ENCODE measurements at places on chromosomes 7 and 10.

DNA sequence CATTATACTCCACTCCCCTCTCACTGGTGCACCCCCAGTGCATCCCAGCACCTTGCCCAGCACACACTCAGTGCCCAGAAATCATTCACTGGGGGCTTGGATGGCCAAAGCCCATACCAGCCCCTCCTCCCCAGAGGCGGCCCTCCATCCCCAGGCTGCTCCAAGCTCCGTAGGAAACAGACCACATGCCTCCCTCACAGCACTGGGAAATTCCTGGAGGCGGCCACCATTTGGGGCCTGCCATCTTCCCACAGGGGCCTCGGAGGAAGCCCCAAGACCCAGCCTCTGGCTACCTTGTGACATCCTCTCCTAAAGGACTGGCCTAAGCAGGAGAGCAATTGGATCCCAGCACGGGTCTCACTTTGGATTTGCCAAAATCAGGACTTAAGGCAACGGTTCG lies 49.7 kb downstream of the FOXL3 start:
- DNase-seq, result no peak

GRCh38 chr7:29987083-29987482 lies 2.5 kb downstream of the SCRN1 start:
- DNase-seq, result no peak

GRCh38 chr10:68997211-68997610 lies 8.6 kb downstream of the KIFBP start:
- DNase-seq, result no peak

GRCh38 chr7:37285706-37286453 lies 162.8 kb downstream of the ELMO1 start:
- DNase-seq, result no peak

GRCh38 chr10:96636551-96636950 lies 49.7 kb upstream of the TM9SF3 start:
- DNase-seq, result no peak

- no peak for DNase-seq
Observed at GRCh38 chr10:62860946-62861345, 44.8 kb upstream of the EGR2 start.

- peak; percentile 12 for DNase-seq
Observed at GRCh38 chr10:48505394-48506112, 99.3 kb downstream of the ARHGAP22 start.

DNA sequence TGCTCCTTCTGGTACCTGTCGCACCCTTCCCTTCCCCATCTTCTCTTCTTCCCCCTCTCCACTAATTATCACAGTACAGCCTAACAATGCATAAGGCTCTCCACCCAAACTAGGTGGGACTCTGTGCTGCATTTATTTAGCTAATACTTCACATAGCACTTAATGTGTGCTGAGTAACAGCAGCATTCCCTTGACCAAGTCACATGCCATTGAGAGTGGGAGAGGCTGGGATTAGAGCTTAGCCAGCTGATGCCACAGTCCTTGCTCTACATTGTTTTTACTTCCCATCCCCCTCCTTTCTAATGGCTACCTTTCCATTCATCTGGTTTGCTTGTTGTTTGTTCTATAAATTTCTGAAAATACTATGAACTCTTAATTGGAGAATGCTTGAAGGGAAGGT lies 426.9 kb downstream of the LRMDA start:
- no peak for DNase-seq

DNA sequence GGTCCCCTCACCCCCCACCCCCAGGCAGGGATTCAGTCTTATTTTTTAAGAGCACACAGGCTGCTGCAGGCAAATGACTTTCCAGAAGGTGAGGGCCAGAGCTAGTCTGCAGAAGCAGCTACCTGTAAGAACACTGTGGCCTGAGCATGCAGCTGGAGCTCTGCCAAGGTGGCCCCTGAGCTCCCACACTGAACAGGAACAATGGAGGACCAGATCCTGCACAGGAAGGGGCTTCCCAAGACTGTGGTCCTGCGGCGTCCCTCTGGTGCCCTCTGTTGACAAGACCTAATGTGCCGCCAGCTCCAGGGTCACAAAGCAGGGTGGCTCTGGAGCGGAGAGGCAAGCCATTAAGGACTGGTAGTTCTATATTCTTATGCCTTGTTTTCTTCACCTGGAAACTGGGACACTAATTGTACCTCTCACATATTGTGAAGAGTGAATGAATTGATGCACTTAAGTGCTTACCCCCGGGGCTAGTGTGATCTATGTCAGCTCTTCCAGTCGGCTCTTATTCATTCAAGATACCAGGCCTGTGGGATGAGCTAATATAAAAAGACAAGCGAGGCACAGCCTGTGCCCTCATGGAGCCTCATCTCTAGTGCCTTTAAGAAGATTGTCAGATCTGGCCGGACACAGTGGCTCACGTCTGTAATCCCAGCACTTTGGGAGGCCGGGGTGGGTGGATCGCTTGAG lies 8.0 kb upstream of the BEND7 start:
- peak; percentile 90 for DNase-seq

- DNase-seq, result no peak
Observed at GRCh38 chr10:22931948-22932347, 4.1 kb downstream of the ARMC3 start.

DNA sequence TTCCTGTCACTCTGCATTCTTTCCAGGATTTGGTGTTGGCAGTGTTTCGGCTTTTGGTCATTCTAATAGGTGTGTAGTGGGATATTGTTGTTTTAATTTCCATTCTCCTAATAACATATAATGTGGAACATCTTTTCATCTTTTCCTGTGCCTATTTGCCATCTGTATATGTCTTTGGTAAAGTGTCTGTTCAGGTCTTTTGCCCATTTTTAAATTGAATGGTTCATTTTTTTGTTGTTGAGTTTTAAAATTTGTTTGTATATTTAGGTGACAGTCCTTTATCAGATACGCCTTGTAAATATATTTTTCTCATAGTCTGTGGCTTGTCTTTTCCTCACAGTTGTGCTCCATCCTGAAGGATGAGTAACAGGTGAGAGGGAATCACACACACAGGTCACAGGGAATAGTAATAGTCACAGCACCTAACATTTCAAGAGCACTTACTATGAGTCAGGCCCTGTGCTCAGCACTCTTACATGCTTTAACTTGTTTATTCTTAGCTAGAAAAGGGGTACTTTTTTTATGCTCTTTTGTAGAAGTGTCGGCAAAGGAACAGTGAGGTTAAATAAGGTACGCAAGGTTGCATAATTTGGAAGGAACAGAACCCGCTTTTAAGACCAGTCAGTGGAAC lies 117.1 kb upstream of the GATA3 start:
- DNase-seq, result no peak

DNA sequence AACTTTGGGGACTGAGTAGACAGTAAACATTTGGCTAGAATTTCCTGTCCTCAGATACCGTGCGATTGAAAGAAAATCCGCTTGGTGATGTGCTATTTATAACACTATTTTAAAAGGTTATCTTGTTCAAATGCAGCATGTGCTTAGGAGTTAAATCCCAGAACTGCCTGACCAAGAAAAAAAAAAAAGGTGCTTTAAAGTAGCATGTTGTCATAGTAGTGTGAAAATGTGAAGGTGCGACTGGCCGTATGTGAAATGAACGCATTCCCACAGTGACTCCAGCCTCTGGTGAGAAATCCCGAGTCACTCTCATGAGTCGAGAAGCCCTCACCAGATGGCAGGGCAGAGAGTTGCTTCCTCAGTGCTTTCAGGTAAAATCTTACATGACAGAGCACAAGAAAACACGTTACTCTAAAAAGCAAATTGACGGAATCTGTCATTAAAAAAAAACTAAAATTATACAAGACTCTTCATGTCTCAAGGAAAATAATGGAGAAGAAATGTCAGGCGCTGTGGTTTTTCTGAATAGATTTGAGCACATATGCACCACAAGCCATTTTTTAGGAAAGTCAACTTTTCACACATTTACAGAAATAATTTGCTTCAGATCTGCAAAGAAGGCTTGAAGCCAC lies 18.4 kb upstream of the KLF6 start:
- no peak for DNase-seq

DNA sequence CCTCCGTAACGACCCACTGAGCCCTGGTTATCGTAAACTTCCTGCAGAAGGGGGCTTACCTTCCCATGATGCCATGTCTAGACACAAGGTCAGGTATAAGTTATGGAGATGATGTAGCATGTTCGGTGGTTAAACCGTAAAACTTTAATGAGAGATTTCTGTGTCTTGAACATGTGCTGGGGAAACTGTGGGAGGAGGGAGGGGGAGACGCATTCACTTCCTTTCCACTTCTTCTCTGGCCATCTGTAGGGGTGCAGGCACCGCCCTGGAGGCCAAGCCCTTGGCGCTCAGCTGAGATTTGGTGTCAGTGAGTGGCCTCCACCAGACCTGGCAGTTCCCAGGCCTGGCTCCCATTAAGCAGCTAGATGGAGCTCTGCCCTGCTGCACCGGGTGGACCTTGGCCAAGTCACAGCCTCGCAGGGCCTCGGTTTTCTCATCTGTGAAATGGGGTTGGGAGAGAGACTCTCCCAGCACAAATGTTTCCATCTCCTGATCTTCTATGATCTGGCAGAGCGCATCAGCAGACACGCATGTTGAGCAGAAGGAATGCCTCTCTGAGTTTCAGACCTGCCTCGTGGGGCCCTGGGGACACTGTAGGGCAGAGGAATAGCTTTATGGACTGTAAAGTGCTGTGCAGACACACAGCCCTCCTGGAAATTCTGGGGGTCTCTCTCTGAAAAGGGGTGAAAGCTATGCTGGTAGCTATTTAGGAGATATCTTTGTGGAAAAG lies 106.0 kb downstream of the COL26A1 start:
- DNase-seq, result no peak

DNA sequence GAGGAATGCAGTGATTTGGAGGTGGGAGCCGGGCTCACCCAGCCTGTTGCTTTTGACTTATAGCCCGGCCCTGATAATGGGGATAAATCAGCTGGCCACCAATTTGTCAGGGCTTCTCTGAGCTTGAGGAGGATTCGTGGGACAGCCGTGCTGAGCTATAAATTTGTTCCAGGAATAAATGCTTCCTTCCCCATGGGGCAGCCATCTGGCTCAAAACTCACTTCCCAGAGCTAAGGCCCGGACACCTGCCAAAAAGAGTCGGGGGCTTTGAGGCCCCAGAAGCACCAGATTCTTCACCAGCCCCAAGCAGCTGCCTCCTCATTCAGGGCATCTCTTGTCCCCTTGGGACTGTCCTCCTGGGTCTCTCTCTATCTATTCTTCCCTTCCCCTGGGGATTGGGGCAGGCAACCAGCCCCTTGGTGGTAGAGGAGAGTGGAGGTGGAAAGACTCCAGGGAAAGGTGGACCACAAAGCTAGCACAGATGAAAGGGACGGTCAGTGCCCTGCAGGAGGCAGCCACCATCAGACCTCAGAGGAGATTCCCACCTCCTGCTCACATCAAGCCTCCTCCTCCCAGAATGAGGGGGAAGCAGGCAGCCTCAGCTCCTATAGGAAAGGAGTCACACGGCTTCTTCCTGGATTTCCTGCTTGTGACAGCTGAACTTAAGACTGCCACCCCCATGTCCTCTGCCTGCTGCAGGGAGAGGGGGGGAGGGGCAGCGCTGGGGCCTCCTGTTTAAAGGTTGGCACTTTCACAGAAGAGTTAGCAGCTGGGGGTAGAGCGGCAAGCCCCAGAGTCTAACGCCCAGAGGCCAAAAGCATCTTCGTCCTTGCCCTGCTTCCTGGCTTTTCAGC lies 44.2 kb upstream of the LRRC4 start:
- no peak for DNase-seq

GRCh38 chr10:52778511-52779392 lies 6.2 kb upstream of the MBL2 start:
- DNase-seq, result no peak

GRCh38 chr10:131211146-131211545 lies 100.4 kb downstream of the TCERG1L start:
- DNase-seq, result no peak

DNA sequence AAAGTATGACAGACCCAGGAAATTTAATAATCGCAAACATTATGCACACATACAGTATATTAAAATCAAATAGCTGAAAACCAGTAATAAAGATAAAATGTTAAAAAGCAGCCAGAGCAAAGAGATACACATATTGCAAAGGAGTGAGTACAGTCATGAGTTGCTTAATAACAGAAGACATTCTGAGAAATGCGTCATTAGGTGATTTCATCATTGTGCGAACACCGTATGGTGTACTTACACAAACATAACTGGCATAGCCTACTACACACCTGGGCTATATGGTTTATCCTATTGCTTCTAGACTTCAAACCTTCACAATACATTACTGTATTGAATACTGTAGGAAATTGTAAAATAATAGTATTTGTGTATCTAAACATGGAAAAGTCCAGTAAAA lies 367.6 kb downstream of the NXPH1 start:
- DNase-seq, result no peak

- DNase-seq, result no peak
Observed at GRCh38 chr7:12993025-12993424, 305.6 kb downstream of the ARL4A start.

GRCh38 chr7:95730493-95731280 lies 41.7 kb upstream of the DYNC1I1 start:
- DNase-seq, result no peak

- DNase-seq, result no peak
Observed at GRCh38 chr10:110241841-110242240, 34.4 kb downstream of the MXI1 start.

DNA sequence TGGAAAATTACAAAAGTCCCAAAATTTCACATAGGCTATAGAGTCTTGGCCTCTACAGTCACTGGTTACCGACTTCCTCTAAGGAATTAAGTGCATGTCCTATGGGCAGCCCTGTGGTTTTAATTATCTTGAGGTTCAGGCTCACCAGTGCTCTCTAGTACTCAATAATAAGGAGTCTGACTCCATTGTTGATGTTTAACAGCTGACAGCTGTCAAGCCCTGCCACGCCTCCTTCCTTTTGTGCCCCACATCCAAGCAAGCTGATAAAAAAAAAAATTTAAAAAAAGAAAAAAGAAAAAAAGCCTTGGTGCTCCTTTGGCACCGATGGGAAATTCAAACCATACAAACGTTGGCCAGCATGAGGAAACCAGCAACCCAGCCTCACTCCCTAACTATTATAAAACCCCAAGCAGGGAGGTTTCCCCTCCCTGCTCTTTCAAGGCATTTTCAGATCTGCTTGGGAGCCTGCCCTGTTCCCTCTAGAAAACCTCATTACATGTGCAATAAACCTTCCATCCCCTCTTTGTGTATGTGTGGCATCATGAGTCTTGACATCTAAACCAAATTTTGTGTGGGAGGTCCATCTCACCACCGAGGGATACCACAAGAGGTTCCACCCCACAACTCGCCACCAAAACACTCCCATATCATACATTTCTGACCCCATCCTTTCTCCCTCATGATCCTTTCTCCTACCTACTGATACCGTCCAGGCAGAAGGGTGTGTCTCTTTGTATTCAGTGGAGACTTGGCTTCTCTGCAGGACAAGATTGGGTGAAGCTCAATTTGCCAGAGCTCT lies 70.9 kb upstream of the CCDC71L start:
- DNase-seq, result peak; percentile 12

Measured in NCI-H146 (cell line).